ENCODE measurements at places on chromosomes 16 and 17.
A peak's percentile ranks its signal among the peaks of the same experiment; 100 is the strongest.

DNA sequence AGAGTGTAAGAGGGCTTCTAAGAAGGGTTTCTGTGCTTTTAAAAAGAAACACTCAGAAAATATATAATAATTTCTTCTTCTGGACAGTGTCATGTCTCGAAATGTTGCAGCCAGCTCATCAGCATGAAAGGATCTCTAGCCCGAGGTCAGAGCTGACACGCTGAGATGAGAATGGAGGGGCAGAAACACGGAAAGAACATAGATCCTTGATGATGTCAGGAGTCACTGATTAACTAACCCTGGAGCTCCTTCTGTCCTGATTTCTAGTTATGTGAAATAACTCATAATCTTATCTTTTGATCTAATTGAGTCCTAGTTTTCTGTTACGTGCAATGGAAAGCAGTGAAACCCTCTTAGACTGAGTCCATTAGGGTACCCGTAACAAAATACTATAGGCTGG is 10.3 kb upstream of the TOX3 start:
- no peak for DNase-seq

GRCh38 chr17:74953134-74953687 is 17.5 kb downstream of the OTOP3 start:
- no peak for DNase-seq

DNA sequence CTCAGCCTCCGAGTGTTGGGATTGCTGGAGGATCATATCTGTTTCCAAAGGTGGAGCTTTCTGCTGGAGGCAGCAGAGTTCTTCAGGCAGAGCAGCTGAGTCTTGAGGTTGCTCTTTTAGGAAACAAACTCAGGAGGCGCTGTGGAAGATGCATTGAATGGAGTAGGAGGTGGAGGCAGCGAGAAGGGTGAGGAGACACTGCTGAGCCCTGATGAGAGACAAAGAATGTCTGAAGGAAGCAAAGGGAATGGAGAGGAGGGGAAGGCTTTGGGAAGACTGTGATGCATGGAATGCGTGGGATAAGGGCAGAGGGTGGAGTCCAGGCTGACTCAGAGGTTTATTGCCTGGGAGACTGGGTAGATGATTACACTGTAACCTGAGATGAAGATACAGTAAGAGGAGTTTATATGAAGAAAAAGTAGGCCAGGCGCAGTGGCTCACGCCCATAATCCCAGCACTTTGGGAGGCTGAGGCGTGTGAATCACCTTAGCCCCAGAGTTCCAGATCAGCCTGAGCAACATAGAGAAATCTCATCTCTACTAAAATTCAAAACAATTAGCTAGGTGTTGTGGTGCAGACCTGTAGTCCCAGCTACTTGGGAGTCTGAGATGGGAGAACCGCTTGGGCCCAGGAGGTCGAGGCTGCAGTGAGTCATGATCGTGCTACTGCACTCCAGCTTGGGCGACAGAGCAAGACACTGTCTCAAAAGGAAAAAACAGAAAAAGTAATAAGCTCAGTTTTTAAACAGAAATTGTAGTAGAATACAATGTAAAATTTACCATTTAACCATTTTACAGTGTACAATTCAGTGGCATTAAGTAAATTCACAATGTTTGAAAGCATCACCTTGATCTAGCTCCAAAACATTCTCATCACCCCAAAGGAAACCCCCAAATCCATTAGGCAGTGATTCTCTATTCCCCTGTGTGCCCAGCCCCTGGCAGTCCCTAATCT is 17.8 kb upstream of the TMEM219 start:
- DNase-seq: peak; percentile 95

DNA sequence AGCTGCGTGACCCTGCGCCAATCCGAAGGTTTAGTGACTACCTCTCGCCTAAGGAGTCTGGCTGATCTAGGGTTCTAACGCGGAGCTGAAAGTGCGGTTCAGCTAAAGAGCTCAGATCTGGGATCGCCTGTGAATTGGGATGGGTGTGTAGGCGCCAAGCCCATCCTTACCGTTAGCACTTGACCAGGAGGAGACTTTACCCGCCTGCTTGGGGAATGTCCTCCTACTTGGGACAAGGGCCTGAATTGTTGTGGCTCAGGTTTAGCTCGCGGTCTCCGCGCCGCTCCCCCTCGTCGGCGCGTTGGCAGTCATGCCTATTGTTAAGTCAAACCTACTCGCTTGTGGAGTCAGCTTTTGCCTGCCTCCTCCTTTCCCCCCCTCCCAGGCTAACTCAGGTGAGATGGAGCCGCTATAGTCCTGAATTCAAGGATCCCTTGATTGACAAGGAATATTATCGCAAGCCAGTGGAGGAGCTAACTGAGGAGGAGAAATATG is 480 bp downstream of the MRPS7 start:
- DNase-seq: no peak

GRCh38 chr17:59464246-59464645 is 101.2 kb upstream of the DHX40 start:
- DNase-seq: no peak

- DNase-seq: no peak
Observed at GRCh38 chr17:68260051-68260762, 12.4 kb downstream of the AMZ2 start.

DNA sequence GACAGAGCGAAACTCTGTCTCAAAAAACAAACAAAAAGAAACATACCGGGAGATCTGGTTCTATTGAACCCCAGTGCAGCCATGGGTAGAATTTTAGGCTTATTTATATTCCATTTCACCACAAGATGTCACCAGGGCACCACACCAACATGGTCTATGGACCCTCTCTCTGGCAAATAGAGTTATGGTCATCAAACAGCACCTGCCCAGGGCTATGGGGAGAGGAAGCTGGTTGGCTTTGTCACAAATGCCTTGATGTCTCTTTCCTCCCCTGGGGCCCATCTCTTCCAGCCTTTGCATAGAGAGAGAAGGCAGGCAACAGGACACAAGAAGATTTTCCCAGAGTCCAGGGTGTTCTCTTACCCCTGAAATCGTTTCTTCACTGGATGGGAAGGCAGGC is 128.4 kb downstream of the WWOX start:
- no peak for DNase-seq

DNA sequence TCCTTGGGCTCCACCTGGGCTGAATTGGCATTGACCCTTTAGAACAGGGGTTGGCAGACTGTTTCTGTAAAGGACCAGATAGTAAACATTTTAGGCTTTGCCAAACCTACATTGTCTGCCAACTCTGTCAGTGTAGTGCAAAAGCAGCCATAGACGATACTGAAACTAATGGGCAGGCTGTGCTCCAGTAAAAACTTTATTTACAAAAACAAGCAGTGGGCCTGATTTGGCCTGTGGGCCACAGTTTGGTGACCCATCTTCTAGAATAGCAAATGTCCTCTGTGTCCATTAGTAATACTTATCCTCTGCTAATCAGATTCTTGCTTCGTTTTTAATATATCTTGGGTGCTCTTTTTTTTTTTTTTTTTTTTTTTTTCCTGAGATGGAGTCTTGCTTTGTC is 6.2 kb downstream of the UTP4 start:
- DNase-seq: no peak

GRCh38 chr17:44105941-44106340 is 17.5 kb downstream of the HDAC5 start:
- DNase-seq: no peak

DNA sequence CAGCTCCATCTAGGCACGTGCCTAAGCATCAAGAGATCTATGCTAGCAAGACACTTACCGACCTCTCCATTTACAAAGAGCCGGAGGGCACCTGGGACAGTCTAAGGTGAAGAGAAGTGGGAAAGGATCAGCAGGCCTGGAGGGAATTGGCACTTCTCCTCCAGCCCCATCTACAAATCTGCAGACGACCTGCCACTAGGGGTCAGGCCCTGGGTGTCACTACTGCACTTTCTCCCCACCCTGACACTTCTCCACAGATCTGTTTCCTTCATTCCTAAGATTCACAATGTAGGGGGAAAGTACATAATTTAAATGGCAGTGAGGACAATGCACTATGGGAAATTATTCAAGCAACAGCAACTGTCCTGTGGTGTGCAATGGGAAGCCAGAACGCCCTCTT is 8.1 kb downstream of the MKS1 start:
- DNase-seq: no peak

DNA sequence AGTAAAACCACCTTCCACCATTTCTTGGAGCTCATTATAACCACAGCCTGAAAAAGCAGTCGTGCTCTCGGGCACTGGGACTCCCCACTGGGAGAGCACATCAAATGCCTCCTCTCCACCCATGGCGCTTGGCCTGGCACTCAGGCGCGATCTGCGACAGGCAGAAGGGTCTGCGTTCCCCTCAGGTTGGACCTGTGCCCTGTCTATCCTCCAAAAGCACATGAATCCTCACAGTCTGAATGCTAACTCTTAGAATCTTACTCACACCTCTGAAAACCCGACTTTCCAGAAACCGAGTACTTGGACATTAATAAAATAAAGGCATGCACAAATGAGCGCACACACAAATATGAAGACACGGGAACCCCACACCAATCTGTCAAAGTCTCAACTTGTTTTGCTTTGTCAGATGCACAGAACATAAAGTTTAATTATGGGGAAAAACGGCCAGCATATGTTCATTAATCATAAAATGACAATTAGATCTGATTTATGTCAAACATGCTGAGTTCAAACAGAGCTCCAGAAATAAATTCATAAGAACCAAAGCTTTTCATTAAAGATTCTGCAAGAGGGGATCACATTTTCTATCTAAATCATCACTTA is 20.5 kb upstream of the FAAP100 start:
- no peak for DNase-seq

DNA sequence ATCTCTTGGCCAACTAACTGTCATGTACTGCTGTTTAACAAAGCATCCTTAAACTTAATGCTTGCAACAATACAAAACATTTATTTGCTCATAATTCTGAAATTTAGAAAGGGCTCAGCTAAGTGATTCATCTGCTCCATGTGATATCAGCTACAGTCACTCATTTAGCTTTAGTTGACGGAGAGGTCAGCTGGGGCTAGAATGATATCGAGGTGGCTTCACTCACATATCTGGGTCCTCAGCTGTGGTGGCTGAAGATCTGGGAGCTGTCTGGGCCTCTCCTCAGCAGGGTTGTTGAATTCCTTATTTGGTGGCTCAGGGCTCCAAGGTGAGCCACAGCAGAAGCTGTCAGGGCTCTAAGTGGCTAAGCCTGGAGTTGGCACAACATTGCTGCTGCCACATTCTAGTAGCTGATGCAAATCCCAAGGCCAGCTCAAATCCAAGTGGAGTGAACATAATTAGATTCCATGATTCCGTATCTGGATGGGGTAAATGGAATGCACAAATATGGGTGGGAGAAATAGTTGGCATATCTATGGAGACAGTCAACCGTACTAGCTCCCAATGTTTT is 62.8 kb downstream of the HS3ST3A1 start:
- DNase-seq: no peak

DNA sequence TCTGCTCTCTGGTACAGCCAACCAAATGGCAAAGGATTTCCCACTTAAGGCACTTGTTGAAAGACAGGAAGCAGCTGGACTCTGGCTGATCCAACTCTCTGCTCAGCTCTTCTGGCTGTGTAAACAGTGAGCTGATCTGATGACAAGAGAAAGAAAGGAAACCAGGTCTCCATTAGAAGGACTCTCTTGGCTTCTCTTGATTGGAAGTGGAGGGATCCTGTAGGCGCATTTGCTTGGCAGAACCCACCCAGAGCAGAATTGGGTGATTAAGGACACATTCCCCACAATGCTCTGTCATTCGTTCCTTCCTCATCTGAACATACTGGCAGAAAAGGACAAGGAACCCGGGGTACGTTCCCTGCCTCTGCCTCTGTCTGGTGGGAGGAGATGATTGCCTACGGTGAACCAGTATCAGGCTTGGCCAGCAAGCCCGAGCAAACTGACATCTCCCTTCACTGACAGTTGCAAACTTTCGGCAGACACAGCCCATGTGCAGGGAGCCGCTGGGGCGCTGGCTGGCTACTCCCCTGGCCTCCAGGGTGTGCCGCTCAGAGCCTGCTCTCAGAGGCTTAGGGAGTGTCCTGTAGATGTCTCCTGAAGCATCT is 29.1 kb downstream of the LDHD start:
- peak; percentile 41 for DNase-seq

GRCh38 chr17:73519011-73519410 is 125.2 kb downstream of the SDK2 start:
- no peak for DNase-seq

DNA sequence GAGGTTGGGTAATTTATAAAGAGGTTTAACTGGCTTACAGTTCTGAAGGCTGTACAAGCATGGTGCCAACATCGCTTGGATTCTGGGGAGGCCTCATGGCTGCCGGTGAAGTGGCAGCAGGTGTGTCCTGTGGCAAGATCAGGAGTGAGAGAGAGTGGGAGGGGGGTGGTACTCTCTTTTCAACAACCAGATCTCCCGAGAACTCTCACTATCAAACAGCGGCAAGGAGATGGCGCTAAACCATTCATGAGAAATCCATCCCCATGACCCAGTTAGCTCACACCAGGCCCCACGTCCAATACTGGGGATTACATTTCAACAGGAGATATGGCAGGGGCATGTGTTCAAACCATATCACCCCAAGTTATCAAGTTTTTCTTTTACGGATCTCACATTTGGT is 44.0 kb upstream of the CBX4 start:
- DNase-seq: no peak

DNA sequence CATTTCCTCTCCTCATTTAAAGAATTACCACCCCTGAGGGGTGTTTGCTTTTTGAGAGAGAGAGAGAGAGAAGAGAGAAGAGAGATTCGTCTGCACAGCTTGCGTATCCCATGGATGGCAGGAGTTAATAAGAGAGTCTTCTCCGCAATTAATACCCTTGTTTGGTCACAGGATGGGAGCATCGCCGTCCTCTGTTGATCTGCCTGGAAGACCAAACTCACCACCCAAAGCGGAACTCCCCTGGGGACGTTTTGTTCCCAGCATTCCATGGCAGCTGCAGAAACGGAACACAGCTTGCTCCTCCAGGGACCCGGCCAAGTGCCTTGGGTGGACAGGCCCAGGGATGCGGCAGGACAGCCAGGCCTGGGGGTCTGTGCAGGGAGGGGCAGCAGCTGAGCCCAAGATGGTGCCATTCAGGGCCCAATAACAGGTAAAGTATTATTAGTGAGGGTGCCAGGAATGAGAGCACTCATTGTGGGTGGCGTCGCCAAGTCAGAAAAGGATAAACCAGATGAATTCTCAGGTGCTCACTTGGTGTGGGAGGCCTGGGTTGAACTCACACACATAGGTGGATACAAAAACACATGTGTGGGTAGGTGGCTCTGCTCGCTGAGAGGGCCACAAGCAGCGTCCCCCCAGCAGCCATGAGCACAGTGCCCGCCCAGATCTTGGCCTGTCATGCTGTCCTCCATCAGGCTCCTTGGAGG is 83.1 kb downstream of the NT5M start:
- no peak for DNase-seq

- DNase-seq: no peak
Observed at GRCh38 chr16:30663820-30664219, 5.6 kb downstream of the FBRS start.

DNA sequence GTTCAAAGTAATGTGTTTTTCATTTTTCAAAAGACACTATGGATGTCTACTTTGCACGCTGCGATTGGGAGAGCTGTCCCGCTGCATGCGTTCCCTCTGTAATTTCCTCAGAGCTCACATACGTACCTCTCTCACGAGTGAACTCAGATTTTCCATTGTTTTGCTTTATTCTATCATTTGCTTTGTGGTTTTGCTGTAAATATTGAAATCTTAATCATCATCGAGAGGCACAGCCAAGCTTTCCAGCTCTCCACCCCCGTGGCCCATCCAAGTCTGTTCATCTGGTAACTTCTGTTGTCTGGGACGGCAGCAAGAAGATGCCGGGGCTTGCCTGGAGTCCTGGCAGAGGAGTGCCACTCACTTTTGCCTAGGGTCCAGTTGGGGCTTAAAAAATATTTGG is 21.1 kb downstream of the TMC6 start:
- peak; percentile 7 for DNase-seq

GRCh38 chr17:59846394-59847165 is 46.2 kb downstream of the TUBD1 start:
- peak; percentile 66 for DNase-seq

All from adipocyte (in vitro differentiated cells).